Left forelimb (tissue), 1 donor: ENCODE measurements at places on chromosomes 16 and 17.

GRCh38 chr17:61415374-61416210 is 15.9 kb downstream of the TBX2 start:
- DNase-seq, result no peak

- no peak for DNase-seq
Observed at GRCh38 chr16:6165330-6165979, 1067.9 kb upstream of the EEF2KMT start.

- DNase-seq, result no peak
Observed at GRCh38 chr17:59534583-59534982, 30.8 kb upstream of the DHX40 start.

- DNase-seq, result no peak
Observed at GRCh38 chr16:73713778-73714495, 582.7 kb upstream of the PSMD7 start.

- DNase-seq, result no peak
Observed at GRCh38 chr16:80105160-80105559, 435.6 kb upstream of the DYNLRB2 start.

- no peak for DNase-seq
Observed at GRCh38 chr16:17798716-17799115, 328.0 kb upstream of the XYLT1 start.

DNA sequence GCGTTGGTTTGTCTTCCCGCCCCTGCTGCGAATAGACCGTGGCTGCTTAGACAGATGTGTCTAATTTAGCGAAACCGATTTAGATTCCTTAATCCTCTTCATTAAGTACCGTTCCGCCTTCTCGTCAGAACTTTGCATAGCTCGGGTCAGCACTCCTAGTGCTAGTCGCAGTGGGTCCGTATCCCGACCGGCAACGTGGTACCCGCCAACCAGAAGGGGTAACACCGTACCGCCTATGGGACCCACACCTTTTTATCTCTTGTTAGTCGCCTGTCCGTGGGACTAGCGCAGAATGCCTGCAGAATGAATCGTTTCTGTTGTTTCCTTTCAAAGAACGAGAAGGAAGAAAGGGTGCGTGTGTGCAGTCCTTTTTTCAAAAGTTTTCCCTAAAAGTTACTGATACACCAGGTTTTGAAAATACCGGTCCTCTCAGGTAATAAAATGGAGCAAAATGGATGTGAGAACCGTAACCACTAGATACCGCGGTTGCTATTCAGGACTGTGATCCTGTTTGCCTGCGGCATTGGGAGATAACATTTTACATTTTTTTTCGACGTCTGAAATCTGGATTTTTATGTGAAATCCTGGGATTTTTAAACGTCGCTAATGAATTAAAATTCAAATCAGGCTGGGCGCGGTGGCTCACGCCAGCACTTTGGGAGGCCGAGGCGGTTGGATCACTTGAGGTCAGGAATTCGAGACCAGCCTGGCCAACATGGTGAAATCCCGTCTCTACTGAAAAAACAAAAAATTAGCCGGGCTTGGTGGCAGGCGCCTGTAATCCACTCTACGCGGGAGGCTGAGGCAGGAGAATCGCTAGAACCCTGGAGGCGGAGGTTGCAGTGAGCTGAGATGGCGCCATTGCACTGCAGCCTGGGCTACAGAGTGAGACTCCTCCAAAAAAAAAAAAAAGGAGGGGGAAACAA is 998 bp upstream of the SRSF1 start:
- DNase-seq, result no peak

DNA sequence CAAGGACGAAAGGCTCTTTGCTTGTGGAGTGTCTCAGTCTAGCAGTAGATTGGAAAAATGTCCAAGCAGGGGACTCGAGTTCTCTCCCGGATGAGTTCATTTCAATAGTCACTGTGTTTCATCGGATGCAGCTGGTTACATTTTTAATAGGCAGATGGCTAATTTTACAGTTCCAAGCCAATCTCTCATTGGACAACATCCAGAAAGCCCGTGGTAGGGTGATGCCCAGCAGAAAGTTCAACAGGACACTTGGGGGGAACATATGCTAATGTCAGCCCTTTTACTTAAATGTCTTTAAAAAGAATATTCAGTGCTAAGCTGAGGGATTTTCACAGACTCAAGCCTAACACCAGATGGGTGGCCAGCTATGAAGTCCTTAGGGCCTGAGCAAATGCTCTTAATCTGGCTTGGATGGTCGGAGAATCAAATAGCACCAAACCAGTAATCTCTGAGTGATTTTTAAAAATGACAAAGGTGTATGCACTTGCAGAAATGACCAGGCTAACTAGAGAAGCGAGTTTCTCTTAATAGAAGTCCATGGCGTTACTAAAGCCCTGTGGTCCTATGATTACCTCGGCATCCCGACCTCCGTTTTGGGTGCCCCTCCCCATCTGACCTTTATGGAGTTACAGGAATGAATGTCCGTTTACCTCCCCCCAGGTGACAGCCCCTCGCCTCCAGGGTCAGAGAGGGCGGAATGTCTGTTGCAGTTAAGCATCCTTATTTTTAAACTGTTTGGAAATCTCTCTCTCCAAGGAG is 289.2 kb upstream of the SALL1 start:
- no peak for DNase-seq

DNA sequence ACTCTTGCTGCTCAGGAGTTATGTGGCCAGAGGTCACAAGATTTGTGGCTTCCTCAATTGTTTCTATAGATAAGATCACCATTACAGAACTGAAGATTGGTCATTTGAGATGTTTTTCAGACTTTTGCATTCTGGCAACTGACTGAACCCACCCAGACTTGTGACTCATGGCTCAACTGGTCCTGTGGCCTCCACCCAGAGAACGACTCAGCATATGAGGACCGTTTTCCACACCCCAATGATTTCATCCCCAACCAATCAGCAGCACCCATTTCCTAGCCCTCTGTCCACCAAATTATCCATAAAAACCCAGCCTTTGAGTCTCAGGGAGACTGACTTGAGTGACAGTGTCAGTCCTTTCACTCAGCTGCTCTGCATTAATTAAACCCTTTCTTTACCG is 143.2 kb upstream of the ASIC2 start:
- DNase-seq, result no peak

DNA sequence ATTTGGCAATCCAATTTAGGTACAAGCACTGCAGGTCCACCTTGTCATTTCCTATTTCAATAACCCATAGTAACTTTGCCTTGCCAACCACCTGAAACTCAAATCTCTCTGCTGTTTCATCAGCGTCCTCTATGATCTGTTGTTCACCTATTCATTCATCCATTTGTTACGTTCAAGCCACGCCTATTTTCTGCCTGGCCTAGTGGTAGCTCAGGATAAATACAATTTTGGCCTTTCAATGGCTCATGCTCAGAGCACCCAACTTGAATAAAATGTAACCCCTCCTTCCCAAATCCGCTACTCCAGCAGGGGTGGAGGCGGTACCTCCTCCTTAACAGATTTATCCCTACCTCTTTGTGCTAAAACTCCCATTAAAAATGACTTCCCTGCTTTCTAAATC is 3.6 kb upstream of the FBXO47 start:
- no peak for DNase-seq

- no peak for DNase-seq
Observed at GRCh38 chr17:63463771-63464170, 13.1 kb upstream of the ACE start.

GRCh38 chr16:17106243-17106791 is 364.4 kb downstream of the XYLT1 start:
- DNase-seq, result no peak

DNA sequence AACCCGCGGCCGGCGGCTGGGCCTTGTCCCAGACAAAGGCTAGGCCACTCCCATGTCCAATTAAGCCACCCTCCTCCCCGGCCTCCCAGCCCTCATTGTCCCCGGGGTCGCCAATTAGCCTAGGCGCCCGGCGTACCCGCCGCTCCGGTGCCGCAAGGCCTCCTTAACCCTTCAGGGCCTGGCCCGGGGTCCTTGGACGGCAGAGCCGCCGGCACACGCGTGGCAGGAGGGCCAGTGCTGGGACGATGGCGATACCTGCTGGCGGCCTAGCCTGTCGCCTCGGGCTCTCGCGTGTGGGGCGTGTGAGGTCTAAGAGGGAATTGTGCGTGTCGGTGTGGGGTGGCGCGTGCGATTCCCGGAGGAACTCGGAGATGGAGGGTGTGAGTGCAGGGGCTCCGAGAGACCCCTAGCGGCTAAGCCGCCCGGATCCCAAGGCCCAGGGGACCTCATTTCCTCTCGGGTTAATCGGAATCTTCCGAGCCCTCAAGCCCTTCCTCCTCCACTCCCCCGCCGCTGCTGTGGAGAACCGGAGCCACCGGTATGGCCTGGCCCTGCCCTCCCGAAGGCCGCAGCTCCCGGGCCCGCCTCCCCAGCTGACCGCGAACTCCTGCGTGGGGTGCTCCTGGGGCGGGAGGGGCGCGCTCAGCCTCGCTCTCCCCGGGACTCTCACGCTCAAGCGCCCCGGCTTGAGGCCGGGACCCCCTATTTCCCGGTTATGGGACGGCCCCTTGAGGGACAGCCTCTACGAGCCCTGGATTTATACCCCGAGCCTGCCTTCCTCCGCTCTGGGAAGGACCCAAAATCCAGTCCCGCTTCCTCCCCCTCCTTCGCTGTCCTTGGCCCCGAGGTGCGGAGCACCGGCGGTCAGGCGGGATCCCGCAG is 11.9 kb downstream of the TBX2 start:
- peak; percentile 85 for DNase-seq

DNA sequence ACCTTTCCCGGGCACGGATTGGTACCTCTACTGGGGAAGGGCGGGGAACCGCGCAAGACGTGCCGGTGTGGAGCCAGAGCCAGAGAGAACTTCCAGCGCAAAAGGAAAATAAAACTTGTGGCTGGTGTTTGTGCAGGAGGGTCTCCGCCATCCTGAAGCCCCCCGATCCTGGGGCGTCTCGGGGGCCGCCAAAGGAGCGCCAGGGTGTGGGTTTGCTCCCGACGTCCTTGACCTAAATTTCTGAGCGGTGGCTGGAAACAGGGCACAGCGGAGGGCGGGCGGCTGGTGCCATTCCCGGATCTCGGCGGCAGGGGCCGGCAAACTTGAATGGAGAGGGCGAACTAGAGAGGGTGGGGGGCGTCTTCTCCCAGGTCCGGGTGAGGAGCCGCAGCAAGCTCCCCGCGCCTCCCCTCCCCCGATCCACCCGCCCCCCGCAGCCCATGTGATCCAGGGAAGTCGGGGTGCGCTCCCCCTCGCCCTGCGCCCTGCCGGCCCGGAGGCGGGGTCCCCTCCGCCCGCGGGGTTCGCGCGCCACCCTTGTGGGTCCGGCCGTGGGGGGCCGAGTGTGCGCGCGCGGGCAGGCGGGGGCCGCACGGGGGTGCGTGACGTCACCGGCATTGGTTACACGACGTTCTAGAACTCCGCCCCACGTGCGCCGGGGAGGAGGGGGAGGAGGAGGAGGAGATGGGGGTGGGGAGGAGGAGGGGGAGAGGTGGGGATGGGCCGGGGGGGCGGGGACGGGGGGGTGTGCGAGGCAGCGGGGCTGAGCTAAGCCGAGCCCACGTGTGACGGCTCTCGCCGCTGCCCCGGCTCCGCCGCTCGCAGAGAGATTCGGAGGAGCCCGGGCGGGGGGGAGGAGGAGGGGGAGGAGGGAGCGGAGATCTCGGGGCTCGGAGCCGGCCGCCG is at the start of gene MSI2:
TSS of gene MSI2 (plus strand) at position 748 of the 906 bp plus-strand sequence. CDS start 220 bp downstream, outside the sequence.
- DNase-seq, result peak; percentile 89

DNA sequence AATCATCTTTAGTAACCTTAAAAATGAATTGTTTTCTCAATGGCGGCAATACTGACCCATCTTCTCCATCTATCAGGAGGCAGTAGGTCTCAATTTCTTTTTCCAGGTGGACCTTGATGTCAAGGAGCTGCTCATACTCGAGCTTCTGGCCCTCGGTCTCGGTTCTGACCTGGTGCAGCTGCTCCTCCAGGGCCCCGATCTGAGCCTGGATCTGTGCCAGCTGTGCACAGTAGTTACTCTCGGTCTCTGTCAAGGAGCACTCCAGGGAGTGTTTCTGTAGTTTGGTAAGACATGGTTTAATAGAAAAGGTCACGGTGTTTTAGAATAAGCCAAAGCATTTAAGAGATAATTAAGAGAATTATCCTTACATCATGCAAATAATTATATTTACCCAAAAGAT is 4.9 kb downstream of the KRT27 start:
- no peak for DNase-seq

GRCh38 chr17:10598621-10599020 is 49.2 kb upstream of the MYH2 start:
- no peak for DNase-seq

- no peak for DNase-seq
Observed at GRCh38 chr17:77036841-77037381, 103.9 kb upstream of the SEC14L1 start.

DNA sequence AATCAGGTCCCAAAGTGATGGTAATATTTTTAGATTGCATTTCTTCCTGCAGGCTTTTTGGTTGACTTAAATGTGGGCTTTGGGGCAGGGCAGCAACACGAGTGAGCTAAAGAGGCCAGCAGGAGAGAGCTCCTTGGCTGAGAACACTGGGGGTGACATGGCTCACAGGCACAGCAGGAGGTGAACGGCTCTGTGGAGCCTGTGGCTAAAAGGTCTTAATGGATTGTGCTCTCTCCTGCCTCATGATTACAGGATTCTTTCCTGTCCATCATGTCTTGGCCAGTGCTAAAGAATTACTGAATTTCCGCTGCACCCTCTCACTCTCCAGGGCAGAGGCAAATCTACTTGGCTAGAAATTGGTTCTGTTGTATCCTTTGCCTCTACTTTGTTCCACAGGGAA is 366.6 kb downstream of the HS3ST4 start:
- DNase-seq, result no peak

DNA sequence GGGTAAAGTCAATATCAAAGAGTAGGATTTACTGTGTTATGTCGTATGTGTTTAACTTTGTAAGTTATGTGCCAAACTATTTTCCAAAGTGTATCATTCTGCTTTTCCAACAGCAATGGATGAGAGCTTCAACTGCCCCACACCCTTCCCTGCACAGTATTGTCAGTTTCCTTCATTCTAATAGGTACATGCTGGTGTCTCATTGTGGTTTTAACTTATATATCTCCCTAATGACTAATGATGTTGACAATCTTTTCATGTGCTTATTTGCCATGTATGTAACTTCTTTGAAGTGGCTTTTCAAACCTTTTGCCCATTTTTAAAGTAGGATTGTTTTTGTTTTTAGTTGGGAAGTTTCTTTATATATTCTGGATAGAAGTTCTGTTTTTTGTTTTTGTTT is 3.8 kb downstream of the DDX19B start:
- DNase-seq, result no peak

GRCh38 chr16:8948831-8949230 is 14.9 kb downstream of the USP7 start:
- DNase-seq, result no peak

GRCh38 chr16:28543072-28543471 is 4.3 kb upstream of the NUPR1 start:
- no peak for DNase-seq

- no peak for DNase-seq
Observed at GRCh38 chr16:87150262-87150661, 166.9 kb downstream of the C16orf95 start.
